Activated B cell treated with CpG ODN at 0.5 μM for 24 hours (primary cell): ENCODE measurements at places on chromosomes 16 and 17. TPM values are rescaled to one million over a fixed set of nuclear protein-coding genes. Genes with fewer than 3 reads are reported as not detected.

GRCh38 chr17:77203846-77204245, 63.1 kb downstream of the SEC14L1 start:
- H3K27ac ChIP-seq: no peak overlapping the region
- DNase-seq: no peak
- H3K27me3 ChIP-seq: no peaks in the 10 kb centered on the region

DNA sequence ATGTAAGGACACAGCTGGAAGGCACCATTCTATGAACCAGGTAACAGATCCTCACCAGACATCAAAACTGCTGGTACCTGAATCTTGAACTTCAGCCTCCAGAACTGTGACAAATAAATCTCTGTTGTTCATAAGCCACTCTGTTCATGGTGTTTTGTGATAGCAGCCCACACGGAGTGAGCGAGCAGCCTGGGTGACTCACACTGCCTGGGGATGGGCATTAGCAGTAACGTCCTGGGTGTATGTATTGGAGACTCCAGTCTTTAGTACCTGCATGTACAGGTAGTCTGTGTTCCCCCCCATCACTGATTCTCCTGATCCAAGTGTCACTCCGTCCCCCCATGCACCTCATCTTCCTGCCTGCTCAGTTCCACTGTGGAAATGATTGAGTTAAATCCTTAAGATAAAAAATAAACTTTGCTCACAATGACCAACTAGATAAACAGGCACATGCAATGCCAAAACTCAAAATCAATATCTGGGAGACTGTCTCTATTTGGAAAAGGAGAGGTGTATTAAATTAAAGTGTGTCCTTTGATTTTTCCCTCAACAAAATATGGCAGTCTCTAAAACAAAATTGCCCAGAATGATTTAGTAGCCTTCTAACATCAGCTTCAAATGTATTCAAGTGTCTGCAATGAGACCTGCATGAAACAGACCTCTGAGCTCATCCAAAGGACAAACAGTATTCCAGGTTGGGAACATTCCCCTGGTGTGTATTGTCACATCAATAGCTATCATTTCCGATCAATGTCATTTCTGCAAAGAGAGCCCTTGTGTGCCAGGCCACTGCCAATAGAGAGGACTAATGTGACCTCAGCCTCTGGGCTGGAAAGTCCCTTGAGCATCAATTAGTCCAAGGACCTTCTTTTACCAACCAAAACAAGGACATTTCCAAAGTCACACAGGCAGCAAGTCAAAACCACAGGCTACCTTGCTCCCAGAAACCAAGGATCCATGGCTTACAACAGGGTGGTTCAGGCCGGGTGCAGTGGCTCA, 12.2 kb upstream of the VAT1L start:
- no peak for DNase-seq
- peaks cover 5% of the 10 kb centered on the region for H3K27me3 ChIP-seq
- H3K4me1 ChIP-seq: no peaks in the 10 kb centered on the region

- no peak overlapping the region for H3K4me3 ChIP-seq
- DNase-seq: no peak
- peaks cover 6% of the 10 kb centered on the region for H3K4me1 ChIP-seq
- H3K36me3 ChIP-seq: no peaks in the 10 kb centered on the region
- no peaks in the 10 kb centered on the region for H3K27me3 ChIP-seq
These were observed 235.8 kb downstream of the MAP2K4 start for GRCh38 chr17:12256380-12256995.

DNA sequence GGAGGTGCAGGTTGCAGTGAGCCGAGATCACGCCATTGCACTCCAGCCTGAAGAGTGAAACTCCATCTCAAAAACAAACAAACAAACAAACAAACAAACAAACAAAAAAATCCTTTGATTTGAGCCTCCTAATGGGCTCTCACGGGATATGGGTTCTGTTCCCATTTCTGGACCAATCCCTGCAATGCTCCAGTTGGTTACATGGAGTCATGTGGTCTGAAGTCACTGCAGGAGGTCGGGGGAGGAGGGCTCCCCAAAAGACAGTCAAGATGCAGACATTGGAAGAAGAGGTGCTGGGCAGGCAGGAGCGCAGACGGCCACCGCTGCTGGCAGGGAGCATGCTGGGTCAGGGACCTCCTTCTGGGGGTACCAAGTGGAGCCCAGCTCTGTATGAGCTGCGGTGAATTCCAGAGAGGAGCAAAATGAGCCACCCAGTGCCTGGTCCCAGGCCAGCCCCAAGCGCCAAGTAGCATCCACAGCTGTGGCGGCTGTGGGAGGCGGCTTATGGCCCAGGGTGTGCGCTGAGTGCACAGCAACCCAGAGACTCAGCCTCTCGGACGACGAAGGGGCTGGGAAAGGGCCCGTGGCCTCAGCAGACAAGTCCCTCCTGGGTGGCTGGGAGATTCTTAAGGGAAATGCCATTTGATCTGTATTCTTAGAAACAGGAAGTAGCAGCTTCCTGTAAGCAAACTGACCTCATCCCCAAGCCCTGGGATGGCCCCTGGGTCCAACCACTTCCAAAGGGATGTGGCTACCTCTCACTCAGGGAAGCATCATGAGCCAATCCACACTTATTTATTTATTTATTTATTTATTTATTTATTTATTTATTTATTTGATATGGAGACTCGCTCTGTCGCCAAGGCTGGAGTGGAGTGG, 19.6 kb upstream of the ATP2A3 start:
- H3K4me3 ChIP-seq: no peak overlapping the region
- no peak for DNase-seq
- peaks cover 2% of the 10 kb centered on the region for H3K27me3 ChIP-seq
- H3K36me3 ChIP-seq: no peaks in the 10 kb centered on the region
- H3K27ac ChIP-seq: no peak overlapping the region
- H3K4me1 ChIP-seq: peaks cover 13% of the 10 kb centered on the region

DNA sequence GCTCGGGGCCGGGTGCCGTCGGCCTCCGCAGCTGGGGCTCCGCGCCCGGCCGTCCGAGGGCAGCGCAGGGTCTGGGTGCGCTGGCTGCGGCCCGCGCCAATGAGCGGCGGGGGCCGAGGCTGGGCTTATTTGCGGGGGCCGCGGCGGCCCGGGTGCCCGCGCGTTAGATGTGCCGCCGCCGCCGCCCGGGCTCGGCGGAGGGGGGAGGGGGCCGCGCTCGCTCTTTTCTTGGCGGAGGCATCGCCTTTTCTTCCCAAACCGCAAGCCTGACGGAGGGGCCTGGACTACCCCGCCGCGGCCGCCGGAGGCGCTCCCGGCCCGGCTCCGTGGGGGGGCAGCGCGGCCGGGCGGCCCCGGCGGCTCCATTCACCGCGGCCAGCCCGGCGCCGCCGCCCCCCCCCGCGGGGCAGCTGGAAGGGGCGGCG, at the start of gene NOTUM:
TSS of gene NOTUM (minus strand) at position 101 of the 425 bp plus-strand sequence. CDS start 278 bp downstream, outside the sequence.
- no peak within 1 kb of the TSS for H3K27ac ChIP-seq
- H3K36me3 ChIP-seq: no peaks in the 10 kb centered on the region
- DNase-seq: no peak
- peaks cover 25% of the 10 kb centered on the region for H3K27me3 ChIP-seq
- peaks cover 5% of the 10 kb centered on the region for H3K4me1 ChIP-seq

- peak overlapping the region; percentile 82 for H3K27ac ChIP-seq
- H3K4me3 ChIP-seq: peak overlapping the region; percentile 82
- H3K4me1 ChIP-seq: peaks cover 23% of the 10 kb centered on the region
- peak; percentile 24 for DNase-seq
These were observed 291.6 kb upstream of the TNRC6C start for GRCh38 chr17:77666881-77667395.

DNA sequence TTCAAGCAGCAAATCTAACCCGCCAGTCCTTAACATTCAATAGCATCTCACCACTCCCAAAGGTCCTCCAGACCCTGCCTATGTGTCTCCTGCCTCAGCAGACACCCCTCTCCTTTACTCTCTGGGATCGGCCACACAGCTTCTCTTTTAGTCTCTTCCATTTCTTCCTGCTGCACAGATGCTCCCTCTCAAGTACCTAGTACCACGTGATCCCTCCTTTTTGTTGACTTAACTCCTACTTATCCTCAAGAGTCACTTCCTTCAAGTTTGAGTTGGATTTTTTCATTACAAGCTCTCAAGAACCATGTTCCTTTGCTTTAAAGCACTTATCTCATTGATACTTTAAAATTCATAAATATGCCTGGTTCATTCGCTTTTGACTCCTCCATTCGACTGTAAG, 24.9 kb downstream of the AMFR start:
- peaks cover 4% of the 10 kb centered on the region for H3K4me1 ChIP-seq
- no peaks in the 10 kb centered on the region for H3K27me3 ChIP-seq
- no peak overlapping the region for H3K4me3 ChIP-seq
- no peak for DNase-seq
- no peak overlapping the region for H3K27ac ChIP-seq

The MPO gene
- total RNA-seq: not detected in 2 replicates
